ENCODE measurements at places on chromosomes 4 and X.

DNA sequence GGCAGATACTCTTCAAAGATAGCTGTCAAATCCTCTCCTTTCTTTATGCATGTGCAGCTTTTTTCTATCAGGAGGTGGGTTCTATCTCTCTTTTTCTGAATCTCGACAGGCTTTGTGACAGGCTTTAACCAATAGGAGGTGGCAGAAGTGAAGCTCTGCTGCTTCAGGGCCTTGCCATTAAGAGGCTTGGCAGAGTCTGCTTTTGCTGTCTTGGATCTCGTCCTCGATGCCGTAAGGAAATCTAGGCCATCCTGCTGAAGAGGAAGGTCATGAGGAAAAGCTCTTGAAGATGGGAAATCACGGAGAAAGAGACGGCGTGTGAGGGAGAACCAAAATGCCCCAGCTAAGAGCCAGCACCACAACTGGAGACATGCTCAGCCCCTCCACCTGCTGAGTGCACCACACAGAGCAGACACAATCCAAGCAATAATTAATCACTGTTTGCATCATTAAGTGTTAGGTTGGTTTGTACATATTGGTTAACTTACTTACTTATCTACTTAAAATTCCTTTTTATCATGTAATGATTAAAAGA is 92.2 kb downstream of the DDIT4L start:
- no peak for DNase-seq

- no peak for DNase-seq
Measured at GRCh38 chrX:153780678-153781427, at the start of gene SRPK3. TSS of gene SRPK3 (plus strand) at chrX:153781041. CDS start at chrX:153781087, 46 bp downstream.

- no peak for DNase-seq
Measured at GRCh38 chr4:30945586-30945985, 225.4 kb downstream of the PCDH7 start.

DNA sequence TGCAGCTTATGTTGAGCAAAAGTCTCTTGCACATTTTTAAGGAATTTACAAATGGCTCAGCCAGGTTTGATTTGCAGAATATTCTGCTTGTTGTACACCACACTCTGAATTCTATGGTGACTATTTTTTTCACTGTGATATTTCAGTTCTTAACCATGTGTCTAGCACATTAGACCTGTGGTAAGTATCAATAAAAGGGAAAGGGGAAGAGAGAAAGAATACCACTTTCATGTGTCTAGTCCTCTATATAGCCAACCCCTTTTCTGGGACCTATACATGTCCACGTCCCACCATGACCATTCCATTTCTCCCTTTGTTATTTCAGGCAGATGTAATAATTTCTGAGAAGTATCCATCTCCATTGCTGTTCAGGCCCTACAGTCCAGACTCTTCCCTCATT is 121.3 kb upstream of the PNPLA4 start:
- DNase-seq: no peak

- no peak for DNase-seq
Measured at GRCh38 chrX:71225009-71225408, 2.0 kb downstream of the GJB1 start.

GRCh38 chrX:69197690-69198089 is 32.4 kb upstream of the PJA1 start:
- no peak for DNase-seq

DNA sequence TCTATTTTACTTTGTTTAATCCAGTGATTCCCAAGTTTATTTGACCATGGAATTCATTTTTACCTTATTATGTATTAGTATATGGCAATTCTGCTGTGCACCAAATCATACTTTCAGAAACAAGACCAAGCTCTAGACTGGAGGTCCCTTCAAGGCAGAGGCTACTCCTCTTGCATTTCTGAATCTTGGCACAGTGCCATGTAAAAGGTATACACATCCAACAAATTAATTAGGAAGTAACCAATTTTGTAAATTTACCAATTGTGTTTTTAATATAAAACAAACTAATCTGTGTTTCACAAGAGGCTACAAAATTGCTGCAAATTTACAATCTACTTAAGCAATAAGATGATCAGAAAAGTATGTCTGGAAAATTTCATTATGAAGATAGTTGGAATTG is 712.2 kb upstream of the HS3ST1 start:
- no peak for DNase-seq

GRCh38 chr4:24476282-24476681 is 108.1 kb downstream of the DHX15 start:
- DNase-seq: no peak

DNA sequence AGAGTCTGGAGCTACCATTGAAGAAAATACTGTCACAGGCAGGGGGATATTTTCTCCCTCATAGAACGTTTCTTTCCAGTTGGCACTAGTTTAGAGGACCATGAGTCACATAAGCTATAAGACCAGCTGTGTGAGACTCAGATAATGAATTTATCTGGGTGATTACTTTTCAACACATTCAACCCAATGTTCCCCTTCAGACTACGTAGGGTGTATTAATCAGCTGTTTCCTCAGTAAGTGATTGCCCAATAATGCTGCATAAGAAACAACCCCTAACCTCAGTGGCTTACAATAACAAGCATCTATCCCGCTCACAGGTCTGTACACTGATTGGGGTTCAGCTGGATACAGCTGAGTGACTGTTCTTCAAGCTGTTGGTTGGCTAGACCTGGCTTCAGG is 38.1 kb downstream of the CBLL2 start:
- no peak for DNase-seq

- no peak for DNase-seq
Measured at GRCh38 chr4:52867163-52867562, 5.0 kb downstream of the RASL11B start.
